ENCODE measurements at places on chromosomes 2 and 18.
A peak's percentile ranks its signal among the peaks of the same experiment; 100 is the strongest.

- DNase-seq = no peak
These were observed 6.1 kb upstream of the RAB17 start for GRCh38 chr2:237596520-237597195.

DNA sequence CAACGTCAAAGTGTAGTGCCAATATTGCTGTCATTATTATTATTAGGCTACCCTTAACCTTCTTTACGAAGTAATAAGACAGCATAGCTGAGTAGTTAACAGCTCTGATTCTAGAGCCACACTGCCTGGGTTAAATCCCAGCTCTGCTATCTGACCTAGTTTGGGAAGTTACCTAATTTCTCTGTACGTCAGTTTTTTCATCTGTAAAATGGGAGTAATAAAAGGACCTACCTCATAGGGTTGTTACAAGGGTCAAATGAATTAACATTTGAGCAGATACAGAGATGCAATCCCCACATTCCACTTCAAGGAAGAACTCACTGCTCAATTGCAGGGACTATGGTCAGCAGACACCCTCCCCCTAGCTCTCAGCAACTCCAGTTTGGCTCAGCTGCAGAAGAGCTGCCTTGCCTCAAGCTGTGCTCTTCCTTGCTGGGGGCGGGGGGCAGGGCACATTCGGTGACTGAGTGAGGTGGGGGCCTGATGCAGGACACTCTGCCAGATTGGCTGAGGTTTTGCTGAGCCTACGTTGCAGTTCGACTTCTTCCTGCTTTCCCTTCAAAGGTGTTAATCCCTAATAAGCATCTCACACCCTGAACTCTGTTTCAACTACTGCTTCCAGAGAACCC lies 11.0 kb upstream of the LGALSL start:
- DNase-seq = no peak

DNA sequence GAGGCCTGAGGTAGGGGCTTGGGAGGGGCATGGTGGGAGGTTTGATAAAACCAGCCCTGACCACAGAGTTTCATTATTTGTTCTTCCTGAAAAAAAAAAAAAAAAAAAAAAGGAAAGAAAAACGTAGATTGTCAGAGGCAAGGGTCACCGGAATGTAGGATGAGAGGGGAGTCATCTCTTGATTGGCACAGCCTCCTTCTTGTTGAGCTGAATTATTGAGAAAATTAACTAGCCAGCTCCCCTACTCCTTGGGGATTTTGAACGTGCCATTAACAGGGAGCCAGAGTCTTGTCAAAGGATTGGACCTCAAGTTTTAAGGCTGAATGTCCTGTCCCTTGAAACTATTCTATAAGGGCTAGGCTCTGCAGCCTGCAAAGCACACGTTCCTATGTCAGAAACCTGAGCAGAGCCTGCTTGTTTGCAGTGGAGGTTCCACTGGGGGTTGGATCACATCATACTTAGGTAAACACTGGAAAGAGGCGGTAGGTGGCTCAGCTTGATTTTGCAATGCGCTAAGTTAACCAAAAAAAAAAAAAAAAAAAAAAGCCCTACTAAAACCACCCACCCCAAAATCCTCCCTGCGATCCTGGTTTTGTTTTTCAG lies 2.3 kb downstream of the INHBB start:
- DNase-seq = no peak

- DNase-seq = peak; percentile 86
These were observed 106.9 kb downstream of the ROCK1 start for GRCh38 chr18:21004726-21005125.

DNA sequence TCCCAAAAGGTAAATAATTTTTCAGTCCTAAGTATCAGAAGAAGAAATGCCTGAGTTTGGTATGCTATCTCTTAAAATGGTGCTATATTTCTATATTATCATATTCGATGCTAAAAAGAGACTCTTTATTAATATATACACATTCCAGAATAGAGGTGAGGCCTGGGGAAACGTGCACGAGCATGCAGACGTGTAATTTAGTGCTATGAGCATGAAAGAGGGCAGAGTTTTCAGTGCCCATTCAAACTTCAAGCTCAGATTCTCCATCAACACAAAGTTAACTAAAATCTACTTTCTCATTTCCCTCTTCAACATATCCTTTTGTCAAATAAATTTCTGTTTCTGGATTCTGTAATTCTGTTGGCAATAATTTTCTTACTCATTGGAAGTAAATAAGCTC lies 5.7 kb upstream of the COBLL1 start:
- DNase-seq = no peak

DNA sequence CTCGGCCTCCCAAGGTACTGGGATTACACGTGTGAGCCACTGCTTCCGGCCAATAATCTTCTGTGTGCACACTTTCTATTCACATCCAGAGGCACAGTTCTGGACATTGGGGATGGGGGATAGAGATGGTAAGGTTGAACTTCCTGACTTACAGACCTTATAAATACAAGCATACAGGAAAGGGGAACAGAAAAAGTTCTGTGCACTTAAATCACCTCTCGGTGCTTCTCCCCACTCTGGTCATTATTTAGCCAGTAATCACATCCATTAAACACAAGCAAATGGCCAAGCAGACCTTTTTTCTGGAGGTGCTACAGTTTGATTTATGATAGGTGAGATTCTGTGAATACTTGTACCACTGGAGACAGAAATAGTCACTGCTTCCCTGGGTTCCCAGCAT lies 110.6 kb downstream of the CRIM1 start:
- no peak for DNase-seq

DNA sequence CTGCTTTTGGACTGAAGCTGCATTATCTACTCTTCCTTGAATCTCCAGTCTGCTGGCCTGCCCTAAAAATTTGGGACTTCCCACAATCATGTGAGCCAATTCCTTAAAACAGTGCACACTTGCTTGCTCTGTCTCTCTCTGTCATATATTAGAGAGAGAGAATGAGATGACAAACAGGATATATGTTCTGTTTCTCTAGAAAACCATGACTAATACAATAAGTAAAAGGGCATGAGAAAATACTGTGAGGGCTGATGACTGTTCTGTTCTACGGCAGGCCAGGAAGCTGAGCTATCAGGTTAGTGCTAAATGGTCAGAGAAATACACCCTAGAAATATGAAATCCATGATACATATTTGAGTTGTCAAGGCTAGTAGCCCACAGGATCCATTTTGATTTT lies 1896.8 kb upstream of the CELF4 start:
- DNase-seq = no peak

DNA sequence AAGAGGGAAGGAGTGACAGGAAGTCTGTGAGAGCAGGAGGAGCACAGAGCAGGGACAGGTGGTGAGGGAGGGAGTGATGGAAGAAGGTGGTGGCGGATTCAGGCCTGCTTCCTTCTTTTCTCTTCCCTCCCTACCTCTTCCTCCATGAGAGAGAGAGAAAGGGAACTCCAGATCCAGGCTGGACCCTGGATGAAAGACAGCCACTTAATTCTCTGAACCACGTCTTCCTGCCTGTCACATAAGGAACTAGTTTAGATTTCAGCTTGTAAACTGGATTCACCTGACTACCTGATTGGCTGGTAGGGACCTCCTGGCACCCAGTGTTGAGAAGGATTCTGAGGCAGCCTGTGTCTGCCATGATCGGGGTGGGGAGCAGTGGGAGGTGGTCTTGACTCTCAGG lies 48.9 kb downstream of the PAX8 start:
- no peak for DNase-seq

- DNase-seq = no peak
These were observed 13.6 kb downstream of the ABI2 start for GRCh38 chr2:203341741-203342310.

DNA sequence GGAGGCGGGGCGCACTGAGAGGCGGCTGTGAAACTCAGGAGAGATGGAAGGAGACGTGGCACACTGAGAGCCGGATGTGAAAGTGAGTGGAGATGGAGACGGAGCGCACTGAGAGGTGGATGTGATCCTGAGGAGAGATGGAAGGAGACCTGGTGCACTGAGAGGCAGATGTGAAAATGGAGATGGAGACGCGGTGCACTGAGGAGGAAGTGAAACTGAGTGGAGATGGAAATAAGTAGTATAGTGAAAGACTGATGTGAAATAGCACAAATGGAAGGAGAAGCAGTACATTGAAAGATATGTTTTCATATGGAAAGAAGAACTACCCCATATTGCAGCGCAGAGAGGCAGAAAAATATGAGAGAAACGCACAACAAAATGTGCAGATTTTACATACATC lies 281.6 kb upstream of the RGPD4 start:
- DNase-seq = no peak

DNA sequence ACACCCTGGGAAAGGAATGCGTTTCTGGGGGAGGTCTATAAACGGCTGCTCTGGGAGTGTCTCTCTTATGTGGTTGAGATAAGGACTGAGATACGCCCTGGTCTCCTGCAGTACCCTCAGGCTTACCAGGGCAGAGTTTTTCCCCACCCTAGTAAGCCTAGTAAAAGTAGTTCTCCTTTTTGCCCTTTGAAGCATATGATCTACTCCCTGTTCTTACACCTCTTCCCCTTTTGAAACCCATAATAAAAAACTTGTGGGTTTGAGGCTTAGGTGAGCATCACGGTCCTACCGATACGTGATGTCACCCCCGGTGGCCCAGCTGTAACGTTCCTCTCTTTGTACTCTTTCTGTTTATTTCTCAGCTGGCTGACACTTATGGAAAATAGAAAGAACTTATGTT lies 97.4 kb downstream of the FSIP2 start:
- DNase-seq = no peak

DNA sequence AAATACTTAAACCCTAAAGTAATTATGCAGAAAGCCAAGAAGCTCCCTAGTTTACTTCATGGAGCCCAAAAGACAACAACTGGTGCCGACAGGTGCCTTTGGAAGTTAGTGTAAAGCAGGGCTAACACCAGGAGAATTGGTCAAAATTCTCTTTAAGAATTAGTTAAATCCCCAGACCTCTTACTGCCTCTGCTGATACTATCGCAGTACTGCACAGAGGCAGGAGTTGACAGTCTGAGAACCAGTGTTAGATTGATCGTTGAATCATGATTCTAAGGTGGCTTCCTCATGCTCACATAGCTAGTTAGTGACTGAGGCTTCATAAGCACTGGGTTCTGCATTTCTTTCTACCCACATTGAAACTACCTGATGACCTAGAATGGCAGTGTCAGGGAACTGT lies 445.0 kb downstream of the XIRP2 start:
- no peak for DNase-seq

DNA sequence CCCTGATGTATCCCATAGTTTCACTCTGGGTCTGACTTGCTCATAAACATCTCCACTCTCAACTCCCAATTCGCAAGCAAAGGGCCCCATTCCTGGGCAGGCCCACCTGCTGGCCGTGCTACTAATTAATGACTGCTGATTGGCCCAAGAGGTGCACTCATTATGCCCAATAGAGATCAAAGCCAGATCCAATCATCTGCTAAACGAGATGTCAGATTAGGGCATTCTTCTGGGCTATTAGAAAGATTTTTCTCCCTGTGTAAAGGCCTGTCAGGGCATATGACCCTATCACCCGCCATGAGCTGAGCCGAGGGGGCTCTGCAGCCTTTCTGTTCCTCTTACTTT lies 103.4 kb upstream of the HAAO start:
- no peak for DNase-seq

DNA sequence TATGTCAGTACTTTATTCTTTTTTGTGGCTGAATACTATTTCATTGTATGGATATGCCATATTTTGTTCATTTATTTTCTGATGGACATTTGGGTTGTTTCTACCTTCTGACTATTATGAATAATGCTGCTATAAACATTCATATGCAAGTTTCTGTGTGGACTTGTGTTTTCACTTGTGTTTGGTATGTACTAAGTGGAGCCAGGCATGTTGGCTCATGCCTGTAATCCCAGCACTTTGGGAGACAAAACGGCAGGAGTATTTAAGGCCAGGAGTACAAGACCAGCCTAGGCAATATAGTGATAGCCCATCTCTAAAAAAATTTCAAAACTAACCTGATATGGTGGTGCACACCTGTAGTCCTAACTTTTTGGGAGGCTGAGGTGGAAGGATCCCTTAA lies 23.3 kb downstream of the MARCHF7 start:
- no peak for DNase-seq

GRCh38 chr18:45255197-45255890 lies 359.9 kb upstream of the SLC14A2 start:
- peak; percentile 87 for DNase-seq

- no peak for DNase-seq
These were observed 171.9 kb downstream of the FMNL2 start for GRCh38 chr2:152506843-152507242.

- no peak for DNase-seq
These were observed 211.0 kb downstream of the SH3BP4 start for GRCh38 chr2:235162837-235163197.

GRCh38 chr2:54904836-54905235 lies 145.4 kb downstream of the RTN4 start:
- no peak for DNase-seq

GRCh38 chr2:71675296-71675695 lies 221.9 kb downstream of the DYSF start:
- DNase-seq = no peak

DNA sequence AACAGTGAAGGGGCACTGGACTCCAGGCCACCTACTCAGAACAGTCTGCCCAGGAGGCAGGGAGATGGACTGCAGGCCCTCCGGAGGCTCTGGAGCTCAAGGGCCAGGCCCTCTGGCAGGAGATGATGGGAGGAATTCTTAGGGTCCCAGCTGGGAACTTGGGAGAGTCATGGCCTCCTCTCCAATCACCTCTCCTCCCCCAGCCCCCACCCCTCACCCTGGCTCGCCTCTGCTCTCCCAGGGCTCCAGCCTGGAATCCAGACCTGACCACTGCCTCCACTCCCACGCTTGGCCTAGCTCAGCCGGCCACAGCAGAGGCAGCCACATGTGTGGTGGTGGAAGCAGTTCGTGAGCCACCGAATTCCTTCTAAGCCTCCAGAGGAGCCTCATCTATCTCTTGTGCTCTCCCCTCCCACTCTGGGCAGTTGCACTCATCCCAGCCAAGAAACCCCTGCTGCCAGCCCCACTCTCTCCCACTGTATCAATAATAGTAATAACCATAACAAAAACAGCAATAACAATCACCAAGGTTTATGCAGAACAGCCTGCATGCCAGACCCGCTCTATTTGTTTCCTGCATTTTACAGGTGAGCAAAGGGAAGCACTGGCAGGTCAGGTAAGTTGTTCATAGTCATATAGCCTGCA lies 67.4 kb downstream of the TNS1 start:
- no peak for DNase-seq

GRCh38 chr18:67517444-67517765 lies 885 bp upstream of the DSEL start:
- DNase-seq = no peak

- no peak for DNase-seq
These were observed 112.9 kb downstream of the XIRP2 start for GRCh38 chr2:167001165-167001564.

DNA sequence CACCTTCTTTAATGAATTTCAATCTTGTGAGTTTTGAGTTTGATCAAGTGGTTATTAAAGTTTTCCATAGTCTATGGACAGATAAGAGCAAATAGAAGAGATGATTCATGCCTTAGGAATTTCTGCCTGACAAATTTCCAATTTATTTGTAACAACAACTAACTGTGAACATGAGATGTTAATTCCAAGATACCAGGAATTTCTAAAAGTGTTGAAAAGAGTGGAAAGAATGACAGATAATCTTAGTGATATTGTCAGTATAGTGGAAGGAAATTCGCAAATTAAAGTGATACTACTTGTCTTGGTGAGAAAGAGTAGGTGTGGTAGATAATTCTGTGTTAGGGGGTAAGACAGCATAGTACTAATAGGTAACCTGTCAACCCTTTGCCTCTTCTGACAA lies 82.4 kb downstream of the AGPS start:
- peak; percentile 3 for DNase-seq

GRCh38 chr2:159982270-159982669 lies 80.1 kb downstream of the PLA2R1 start:
- DNase-seq = peak; percentile 75
